ENCODE measurements at places on chromosomes 2 and 18.

DNA sequence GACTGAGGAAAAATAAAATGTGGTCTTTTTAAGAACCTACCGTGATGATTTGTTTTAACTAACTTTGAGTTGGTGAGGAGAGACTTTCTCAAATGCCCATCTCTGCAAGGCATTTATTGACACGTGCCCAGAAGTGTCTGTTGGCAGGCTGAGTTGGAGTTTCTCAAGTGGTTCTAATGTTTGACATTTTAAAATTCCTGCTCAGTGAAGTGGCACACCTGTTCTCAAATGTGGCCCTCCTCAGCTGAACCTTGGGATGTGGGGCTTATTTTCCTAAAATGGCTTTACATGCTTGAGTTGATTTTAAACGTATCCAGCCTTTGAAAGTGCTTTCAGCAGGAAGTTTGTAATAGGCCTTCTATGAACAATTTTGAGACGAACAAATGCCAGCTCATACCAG, 876 bp upstream of the CAVIN2 start:
- no peak for DNase-seq

- no peak for DNase-seq
Measured at GRCh38 chr2:242060212-242060835, 190.8 kb downstream of the RTP5 start.

- no peak for DNase-seq
Measured at GRCh38 chr2:9219027-9219445, 12.4 kb downstream of the ASAP2 start.

DNA sequence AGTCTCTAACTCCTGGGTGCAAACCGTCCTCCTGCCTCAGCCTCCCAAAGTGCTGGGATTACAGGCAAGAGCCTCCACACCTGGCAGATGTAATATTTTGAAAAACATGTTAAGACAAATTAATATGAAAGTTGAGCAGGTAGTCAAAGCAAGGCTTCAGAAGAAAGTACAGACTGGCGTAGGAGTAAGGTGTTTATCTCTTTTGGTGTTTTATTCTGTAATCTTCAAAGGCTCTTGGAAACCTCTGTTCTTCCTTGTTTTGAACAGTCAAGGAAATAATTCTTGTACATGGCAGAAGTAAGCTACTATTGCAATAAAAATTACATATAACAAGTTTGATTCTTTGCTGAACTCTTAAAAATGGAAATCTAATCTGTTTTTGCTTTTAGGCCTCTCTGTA, 5.3 kb downstream of the RNF138 start:
- DNase-seq: no peak

DNA sequence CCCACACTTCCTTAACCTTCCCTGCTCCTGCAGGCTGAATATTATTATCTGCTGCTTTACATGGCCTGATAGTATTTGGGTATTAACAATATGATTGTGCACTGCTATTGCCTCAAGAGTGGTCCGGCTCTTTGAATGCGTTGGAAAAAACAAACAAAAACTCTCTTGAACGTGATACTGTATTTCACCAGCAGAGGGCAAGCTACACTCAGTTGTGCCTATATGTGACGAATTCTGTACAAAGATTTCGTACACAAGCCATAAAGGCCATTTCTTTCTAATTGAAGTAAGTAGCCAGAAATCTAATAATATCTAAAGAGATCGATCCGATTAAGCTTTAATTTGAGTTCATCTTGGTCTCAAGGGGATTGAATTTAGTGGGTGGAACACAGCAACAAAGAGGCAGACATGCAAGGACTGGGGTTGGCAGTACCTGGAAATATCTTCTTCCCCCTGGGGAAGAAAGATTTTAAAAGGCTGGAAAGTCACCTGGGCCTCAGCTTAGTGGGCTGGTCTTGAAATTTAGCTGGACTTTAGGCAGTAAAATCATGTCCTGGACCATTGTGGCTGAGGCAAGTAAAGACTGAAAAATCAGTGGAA, 49.3 kb upstream of the RAB6D start:
- DNase-seq: peak; percentile 48

DNA sequence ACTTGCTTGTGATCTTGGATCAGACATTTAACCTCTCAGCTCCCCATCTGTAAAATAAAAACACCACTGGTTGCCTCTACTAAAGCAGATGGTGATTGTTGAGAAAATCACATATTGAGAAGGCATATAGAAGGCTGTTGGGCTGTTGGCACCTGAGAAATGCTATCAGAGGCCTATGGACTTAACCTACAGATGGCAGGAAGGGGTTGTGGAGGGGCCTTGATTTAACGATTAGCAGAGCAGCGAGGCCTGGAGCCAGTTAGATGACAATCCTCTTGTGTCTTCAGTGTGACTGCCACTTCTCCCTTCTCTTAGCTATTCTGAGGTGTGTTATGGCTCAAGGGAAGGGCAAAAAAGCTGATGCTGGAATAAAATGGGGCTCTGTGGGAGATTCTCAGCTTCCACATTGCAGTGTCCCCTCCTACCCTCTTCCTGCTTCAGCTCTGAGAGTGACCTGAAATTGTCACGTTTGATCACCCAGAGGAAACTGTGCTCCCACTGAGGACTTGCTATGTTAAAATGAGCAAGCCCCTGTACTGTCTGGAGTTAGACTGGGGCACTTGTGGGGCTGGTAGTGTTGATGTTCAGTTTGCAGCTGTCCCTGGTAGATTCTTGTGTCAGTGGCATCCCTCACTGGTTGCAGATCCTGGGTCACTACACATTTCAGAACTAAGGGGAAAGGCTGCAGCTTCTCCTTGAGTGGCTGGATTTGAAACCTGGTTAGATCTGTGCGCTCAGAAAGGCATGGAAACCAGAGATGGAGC, 31.5 kb downstream of the CXCR4 start:
- no peak for DNase-seq

DNA sequence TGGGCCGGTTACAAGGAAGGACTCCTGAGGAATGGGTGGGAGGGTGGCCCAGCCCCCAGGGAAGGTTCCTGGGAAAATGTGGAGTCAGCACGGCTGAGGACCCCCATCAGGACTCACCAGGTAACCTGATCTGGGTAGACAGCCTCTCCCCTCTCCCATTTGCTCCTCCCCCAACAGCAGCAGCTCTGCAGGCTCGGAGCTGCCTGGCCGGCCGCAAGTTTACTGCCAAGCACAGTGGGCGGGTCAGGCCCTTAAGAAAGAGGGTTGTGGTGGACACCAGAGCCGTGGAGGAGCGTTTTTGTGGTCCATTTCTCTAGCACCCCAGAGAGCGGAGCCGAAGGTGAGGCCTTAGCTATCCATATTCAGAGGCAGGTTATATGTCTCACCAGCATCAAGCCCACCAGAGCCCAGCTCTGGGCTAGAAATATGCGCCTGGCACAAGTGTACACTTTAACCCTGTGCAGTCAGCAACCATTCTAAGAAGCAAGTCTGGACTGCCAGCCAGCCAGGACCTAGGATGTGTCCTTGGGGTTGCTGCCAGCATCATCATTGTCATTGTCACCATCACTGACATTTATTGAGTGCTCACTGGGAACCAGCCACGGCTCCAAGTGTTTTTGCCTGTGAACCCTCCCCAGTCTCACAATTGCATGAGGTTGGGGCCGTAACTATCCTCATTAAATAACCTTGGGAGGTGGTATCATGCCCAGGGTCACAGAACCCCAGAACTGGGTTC, 190.1 kb downstream of the KLHL29 start:
- no peak for DNase-seq
